Fibroblast of skin of right quadriceps (primary cell): ENCODE measurements at places on chromosomes 12 and 14.

DNA sequence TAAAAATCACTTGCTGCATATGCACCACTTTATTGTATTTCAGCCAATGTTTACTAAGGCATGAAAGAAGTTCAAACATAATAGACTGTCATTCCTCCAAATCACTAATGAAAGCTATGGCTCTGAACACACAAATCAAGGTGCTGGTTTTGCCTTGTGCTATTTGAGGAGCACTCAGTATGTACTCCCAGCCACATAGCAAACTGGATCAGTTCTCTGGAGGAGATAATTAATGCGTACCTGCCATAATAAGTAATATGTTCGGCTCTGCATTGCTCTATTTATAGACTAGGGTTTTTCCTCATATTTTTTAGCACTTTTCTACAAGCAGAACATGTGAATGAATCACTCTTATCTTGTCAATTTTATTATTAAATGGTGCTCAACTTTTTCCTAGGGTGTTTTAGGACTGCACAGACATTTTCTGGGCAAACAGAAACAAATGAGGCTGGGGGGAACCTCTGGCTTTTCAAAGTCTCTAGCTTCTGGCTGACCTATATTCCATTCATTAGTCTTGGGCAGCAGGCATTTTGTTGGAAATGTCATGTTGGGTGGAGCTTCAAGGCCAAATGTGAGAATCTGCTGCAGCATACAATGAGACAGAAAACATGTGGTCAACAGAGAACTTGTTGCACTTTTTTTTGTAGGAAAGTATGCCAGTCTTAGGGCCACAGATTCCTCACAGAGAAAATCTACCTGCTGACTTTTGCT lies 88.4 kb downstream of the GRIP1 start:
- no peak for DNase-seq

GRCh38 chr14:91918186-91918883 lies 29.2 kb downstream of the FBLN5 start:
- no peak for DNase-seq

GRCh38 chr12:62290846-62291245 lies 30.6 kb downstream of the USP15 start:
- DNase-seq: no peak

DNA sequence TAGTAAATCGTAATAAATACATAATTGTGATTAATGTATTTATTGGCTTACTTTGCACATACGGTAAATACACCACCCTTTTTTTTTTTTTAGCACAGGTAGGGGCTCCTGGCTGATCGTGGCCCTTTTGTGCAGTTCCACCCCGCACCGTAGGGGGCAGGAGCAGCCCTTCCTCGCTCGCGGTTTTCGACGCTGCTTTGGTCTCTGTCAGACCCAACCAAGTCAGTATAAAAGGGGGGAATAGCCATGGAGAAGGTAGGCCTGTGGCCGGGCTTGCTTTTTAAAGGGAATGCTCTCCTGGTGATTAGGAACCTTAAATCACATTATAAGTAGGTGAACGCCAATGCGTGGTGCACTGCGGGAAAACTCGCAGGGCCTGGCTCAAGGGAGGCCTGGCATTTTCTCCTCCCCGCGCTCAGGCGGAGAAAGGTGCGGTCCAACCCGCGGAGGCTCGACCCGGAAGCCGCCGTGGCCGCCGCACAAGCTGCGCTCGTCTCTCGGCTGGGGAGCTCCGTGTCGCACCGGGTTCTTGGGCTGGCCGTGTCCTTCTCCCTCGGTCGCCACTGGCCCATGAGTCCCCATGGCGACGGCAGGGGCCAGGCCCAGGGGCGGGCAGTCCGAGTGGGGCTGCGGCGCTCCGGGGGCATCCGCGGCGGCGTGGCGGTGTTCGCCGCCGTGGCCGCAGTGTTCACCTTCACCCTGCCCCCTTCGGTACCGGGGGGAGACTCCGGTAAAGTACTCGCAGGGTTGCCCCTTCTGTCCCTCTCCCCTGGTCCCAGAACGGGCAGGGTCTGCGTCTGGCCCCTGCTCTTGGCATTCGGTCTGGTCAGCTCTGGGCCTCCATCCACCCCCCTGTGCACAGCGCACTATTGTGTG lies at the start of gene TMEM260:
TSS of gene TMEM260 (plus strand) at position 454 of the 876 bp plus-strand sequence. CDS start at position 571, 117 bp downstream.
- peak; percentile 89 for DNase-seq

GRCh38 chr12:104452087-104452486 lies 4.7 kb upstream of the CHST11 start:
- DNase-seq: no peak

GRCh38 chr12:7806863-7807487 lies 17.8 kb downstream of the NANOG start:
- DNase-seq: peak; percentile 66
